Astrocyte of the spinal cord (primary cell): ENCODE measurements at places on chromosomes 12 and 14.

DNA sequence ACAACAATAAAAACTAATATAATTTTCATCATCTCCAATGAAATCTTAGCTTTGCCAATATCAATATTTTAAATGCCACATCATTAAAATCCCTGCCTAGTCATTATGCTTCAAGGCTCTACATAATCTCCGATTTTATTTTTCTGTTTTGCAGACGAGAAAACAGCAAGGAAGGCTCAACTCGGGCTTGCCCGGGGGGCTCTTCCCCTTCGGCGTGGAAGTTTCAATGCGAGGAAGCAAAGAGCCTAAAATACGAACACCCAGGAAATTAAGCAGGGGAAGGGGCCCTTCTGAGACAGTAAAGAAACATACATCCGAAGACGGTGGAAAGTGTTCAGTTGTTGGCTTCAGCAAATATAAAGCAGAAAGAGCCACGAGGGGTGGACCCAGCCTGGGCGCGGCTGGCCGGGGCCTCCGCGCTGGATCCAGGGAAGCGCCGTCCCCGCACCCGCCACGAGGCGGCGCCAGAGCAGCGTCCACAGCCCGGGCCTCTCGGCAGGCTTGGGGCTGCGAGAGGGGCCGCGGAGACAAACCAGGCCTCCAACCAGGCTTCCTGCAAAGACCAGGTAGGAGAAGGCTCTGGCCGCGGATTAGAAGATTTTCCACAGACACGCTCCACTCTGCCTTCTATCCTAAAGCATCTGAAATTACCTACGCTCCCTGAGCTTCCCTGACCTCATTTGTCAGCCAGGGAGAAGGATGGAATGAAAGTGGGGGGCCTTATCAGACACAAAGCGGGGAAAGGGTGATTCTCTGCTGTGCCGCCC is 77.2 kb downstream of the SERPINA3 start:
- DNase-seq: peak; percentile 53

- DNase-seq: peak; percentile 20
These were observed at the start of gene CHGA for GRCh38 chr14:92922883-92923743. Gene CHGA (plus strand): TSS chr14:92923150. CDS start chr14:92923360, 210 bp downstream.

GRCh38 chr12:16112612-16113560 is 164.6 kb downstream of the SLC15A5 start:
- DNase-seq: no peak

GRCh38 chr12:110993434-110993833 is 73.1 kb upstream of the MYL2 start:
- DNase-seq: no peak

DNA sequence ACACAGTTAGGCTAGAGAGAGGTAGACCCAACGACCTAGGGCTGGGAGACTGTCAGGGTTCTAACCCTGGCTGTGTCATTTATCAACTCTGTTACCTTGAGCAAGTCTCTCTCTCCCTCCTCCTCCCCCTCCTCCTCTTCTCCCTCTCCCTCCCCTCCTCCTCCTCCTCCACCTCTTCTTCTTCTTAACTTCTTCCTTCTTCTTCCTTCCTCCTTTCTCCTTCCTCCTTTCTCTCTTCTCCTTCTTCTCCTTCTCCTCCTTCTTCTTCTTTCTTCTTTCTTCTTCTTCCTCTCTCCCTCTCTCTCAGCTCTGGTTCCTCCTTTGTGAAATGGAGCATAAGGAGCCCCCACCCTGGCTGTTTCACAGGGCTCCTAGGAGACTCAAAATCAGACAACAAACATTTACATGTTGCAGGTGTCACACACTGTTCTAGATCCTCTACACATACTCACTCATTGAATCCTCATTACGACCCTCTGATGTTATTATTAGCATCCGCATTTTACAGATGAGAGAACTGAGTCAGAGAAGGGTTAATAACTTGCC is 2.2 kb upstream of the KCNH3 start:
- no peak for DNase-seq

DNA sequence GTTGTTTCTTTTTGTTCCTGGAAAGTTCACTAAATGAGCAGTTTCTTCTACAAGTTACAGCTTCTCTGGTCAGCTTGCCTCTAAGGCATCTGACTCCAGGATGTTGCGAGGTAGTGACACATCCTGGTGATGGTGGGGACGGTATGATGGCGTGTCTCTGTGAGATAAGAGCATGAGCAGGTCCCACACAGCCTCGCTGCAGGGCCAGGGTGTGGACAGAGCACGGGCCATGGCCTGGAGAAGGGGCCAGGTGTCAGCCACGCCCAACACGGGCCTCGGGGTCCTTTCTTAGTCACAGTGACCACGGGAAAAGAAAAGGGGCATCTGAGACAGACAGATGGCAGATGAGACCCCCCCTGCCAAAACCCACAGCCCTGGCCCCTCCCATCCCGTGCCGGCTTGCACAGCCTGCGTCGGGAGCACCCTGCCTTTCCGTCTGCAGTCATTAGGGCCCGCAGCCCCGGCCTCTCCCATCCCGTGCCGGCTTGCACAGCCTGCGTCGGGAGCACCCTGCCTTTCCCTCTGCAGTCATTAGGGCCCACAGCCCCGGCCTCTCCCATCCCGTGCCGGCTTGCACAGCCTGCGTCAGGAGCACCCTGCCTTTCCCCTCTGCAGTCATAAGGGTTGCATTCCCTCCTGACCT is 79.3 kb upstream of the DYNC1H1 start:
- no peak for DNase-seq

GRCh38 chr12:70823182-70823976 is 97.2 kb downstream of the PTPRR start:
- DNase-seq: no peak

- DNase-seq: no peak
These were observed 1127.9 kb downstream of the VRK1 start for GRCh38 chr14:97924922-97925613.

- DNase-seq: peak; percentile 88
These were observed 88.1 kb upstream of the MANSC4 start for GRCh38 chr12:27868139-27868538.

GRCh38 chr14:36439766-36440165 is 80.3 kb downstream of the NKX2-1 start:
- no peak for DNase-seq

DNA sequence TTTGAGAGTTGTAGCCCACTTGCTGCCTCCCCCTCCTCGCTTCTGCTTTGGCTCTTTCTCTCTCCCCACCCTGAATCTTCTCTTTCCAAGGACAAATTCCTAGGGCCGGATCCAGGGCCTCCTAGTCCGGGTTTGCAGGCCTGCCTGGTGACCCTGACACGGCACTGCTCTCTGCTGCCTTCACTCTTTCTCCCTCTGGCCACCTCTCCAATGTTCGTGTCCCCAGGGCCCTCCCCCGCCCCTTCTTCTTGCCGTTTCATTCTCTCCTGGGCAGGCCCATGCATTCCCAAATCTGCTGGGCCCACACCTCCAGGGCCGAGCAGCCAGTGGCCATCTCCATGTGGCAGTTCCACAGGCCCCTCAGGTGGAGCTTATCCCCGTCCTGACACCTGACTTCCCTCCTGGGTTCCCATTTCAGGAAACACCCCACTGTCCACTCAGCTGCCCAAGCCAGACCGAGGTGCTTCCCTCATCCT is 34.0 kb upstream of the CORO1C start:
- DNase-seq: no peak

DNA sequence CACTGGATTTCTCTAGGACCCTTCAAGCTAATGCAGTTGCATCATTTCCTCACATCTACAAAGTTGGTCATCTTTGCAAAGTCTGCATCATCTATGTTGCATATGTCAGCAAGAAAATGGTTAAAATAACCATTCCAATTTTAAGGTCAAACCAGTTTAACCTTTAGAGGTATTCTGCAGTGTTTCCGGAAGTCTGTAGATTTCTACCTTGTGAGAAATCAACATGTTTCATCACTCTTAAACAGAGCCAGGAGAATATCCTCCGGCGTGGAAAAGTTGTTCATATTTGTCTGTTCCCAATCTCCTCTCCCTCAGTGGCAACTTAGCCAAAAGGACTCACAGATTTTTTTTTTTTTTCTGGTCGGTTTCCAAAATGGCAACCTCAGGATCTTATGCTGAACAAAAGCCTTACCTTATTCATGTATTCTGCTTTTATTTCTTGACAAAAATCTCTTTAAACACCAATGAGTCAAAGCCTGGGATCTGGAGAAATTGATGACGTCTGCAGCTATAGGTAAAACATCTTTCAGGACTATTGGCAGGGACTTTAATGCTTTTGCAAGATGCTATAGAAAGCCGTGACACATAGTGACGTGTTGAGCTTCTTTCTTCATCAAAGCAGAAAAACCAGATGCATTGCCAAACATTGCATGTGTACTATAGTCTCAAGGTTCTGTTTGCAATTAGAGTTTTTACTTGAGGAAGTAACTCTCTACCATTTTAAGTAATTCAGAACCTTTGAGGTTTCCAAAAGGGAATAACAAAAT is 16.0 kb upstream of the CDK17 start:
- peak; percentile 80 for DNase-seq

- DNase-seq: no peak
These were observed 430.0 kb downstream of the CCDC91 start for GRCh38 chr12:28620281-28620680.
